ENCODE measurements at places on chromosomes 2 and 18. TPM values are rescaled to one million over a fixed set of nuclear protein-coding genes. Genes with fewer than 3 reads are reported as not detected.
A peak's percentile ranks its signal among the peaks of the same experiment; 100 is the strongest.

- DNase-seq: no peak
Observed at GRCh38 chr2:240917009-240917683, 11.0 kb downstream of the CROCC2 start.

The DIPK1C gene
- polyA plus RNA-seq: 9.4 TPM

The SERPINB2 gene
- polyA plus RNA-seq: 0.85 TPM

- DNase-seq: no peak
Observed at GRCh38 chr18:55753643-55754263, 165.8 kb upstream of the TCF4 start.

The KCNJ3 gene
- 0.79 TPM for polyA plus RNA-seq

DNA sequence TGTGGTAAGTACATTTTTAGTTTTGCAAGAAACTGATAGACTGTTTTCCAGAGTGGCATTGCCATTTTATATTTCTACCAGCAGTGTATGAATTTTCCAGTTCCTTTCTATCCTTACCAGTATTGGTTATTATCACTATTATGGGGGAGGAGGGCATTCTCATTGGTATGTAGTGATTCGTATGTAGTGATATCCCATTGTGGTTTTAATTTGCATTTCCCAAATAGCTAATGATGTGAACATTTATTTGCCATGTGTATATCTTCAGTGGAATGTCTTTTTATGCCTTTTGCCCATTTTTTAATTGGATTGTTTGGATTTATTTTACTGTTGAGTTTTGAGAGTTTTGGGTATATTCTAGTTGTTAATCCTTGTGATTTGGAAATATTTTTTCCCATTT lies 16.9 kb downstream of the EIF5B start:
- DNase-seq: no peak

The ZNF396 gene
- polyA plus RNA-seq: 1.3 TPM

DNA sequence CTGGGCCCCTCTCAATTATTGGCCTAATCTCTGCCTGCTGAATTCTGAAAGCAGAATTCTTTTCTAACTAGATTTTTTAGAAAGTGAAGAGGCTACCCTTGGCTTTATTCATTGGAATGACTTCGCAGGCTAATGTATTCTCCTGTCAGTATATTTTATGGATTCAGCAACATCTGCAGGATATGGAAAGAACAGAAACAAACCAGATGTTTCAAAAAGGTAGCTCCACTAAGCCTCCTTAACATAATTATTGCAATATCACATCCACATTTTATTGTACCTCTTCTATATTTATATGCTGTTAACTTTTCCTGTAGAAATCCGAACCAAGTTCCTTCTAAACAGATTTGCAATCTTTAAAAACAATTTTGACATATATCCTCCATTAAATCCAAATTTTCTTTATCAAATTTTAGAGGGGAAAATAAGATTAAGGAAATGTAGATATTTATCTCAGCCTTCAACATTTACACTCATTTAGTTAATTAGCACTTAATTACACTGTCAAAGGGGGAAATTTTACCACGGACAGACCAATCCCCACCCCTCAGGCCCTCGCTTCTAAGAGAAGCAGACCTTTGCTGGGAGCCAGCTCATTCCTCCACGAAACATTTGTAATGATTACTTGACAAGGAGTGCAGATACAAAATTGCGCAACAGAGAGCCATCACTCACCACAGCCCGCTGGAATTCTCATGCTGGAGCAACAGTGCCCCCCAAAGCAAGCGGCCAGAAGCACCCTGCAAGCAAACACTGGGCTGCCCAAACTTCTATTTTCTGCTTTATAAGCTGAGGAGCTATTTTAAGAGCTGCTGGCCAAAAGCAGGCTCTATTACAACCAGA lies 253.4 kb downstream of the ETAA1 start:
- peak; percentile 90 for DNase-seq

- no peak for DNase-seq
Observed at GRCh38 chr2:196500686-196501431, 138.7 kb upstream of the CCDC150 start.

The C2orf66 gene
- 0.23 TPM for polyA plus RNA-seq

DNA sequence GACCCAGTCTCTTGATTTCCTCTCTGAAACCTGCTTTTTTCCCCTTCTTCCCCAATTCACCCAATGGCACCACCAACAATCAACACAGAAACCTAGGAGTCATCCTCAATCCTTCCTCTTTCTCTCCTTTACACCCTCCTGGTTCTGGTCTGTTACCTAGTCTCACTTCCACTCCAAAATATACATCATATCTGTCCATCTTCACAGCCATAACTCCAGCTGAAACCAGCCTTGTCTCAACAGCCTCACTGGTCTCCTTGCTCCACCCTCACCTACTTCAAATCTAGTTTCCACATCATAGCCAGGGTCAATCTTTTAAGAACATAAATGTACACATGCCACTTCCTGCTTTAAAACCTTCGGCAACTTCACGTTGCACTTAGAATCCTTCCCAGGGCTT lies 11.8 kb upstream of the TWSG1 start:
- DNase-seq: no peak

The BOLA3 gene
- 23.7 TPM for polyA plus RNA-seq

DNA sequence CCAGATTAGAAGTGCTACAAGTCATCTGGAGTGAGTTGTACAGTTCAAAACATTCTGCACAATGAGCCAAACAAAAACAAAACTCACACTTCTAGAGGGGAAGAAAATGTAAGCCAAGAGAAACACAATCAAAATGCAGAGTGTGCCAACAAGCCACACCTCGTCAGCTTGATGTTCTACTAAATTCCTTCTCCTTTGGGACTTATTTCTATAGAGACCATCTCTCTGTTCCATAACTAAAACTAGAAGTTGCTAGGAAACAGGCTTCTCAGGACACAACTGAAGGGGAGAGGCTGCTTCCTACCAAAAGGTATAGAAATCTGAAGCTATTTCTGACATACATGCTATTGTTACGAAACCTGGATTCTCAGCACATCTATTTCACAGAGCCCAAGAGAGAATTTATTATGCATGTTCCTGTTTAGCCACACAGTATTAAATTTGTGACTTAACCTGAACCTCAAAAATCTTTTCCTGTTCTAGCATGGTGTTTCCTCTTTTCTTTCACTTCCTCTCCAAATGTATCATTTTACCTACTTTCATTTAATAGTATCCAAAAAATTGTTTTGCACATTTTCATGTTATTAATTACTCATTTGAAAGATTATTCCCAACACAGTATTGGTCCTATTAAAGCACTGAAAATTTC lies 211.4 kb upstream of the CCDC150 start:
- DNase-seq: no peak

DNA sequence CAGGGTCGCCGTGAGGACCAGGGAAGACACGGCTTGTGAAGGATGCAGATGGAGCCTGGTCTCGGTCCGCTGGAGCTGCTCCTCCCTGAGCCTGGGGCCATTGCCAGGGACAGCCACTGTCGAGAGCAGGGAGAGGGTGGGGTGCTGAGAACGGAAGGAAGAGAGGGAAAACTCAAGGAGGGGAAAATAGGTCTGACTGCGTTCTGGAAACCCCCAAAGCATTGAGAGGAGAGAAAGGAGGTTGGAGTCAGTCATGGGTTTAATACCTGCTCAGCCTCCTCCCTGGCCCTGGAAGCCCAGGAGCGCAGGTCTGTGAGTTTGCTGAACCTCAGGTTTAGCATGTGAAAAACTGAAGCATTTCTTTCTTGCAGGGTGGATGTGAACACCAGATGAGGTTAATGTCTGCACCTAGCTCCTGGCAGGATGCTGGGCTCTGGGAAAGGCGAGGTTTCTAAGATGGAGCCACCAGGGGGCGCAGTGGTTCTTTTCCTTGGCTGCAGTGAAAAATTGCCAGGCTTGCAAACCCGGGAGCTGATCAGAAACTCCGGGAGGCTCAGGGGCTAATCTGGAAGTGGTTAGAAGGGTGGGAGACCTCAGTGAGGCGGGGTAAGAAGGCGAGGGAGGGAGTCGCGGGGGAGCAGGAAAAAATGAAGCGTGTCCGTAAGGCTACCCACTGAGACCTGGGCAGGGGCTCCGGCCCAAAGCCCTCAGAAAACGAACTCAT lies 33.6 kb upstream of the RNF149 start:
- peak; percentile 70 for DNase-seq

- DNase-seq: peak; percentile 78
Observed at GRCh38 chr18:28176948-28177827, at the start of gene CDH2. TSS of gene CDH2 (minus strand) at chr18:28177130. CDS start at chr18:28177022, 108 bp downstream.

The PJVK gene
- polyA plus RNA-seq: 6.8 TPM

DNA sequence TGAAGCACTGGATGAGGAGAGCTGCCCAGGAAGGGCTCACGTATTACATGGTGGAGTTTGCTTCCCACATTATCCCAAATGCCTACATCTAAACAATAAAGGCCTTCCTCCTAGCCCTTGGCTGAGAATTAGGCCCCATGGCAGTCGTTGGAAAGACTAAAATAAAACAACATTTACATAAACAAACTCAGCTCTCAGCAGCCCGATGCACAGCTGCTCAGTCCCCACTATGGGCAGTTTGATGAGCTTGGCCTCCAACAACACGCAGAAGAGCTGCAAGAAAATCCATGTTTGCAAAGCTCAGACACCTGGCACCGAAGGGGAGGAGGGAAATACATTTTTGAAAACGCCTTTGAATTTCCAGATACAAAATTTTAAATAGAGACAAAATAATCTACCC lies 352.4 kb downstream of the EIPR1 start:
- DNase-seq: no peak

The SLC16A14 gene
- polyA plus RNA-seq: 2.8 TPM

The SYT4 gene
- polyA plus RNA-seq: not detected

- DNase-seq: no peak
Observed at GRCh38 chr2:65576861-65577601, 144.6 kb upstream of the SPRED2 start.

- no peak for DNase-seq
Observed at GRCh38 chr2:25279091-25279651, 62.6 kb downstream of the DNMT3A start.

- DNase-seq: no peak
Observed at GRCh38 chr2:71426721-71427120, 26.6 kb upstream of the DYSF start.

DNA sequence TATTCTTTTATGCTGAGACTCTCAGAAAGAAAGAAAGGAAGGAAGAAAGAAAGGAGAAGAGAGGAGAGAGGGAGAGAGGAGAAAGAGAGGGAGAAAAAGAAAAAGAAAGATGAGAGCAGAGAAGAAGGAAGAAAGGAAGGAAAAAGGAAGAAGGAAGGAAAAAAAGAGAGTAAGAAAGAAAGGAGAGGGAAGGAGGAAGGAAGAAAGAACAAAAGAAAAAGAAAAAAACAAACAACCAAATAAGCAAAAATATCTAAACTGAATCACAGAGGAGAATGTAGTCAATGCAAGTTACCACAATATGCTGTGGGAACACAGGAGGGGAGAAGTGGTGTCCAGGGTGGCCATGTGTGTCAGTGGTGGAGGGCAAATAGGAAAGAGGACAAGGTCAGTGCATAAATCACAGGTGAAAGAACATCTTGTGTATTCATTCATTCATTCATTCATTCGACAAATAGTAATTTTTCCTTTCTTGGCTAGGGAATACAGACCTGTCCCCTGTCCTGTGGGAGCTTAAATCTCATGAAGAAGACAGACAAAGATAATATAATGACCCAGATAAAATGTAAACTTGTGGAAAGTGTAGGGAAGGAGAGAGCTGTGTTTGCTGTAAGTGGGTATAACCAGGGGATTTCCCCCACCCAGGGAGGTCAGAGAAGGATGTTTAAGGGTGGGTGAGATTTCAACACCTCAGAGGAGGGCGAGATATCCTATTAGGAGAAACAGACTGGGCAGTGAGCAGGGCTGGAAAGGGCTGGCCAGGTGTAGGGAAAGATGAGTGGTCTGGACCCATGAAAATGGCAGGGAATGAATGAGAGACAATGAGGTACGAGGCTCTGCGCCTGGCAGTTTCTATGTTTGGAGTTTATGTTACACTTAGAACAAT lies 50.7 kb downstream of the IL1R2 start:
- DNase-seq: no peak

GRCh38 chr2:201057087-201057521 lies 14.4 kb downstream of the HYCC2 start:
- no peak for DNase-seq

GRCh38 chr18:77199707-77200106 lies 49.9 kb upstream of the GALR1 start:
- no peak for DNase-seq

DNA sequence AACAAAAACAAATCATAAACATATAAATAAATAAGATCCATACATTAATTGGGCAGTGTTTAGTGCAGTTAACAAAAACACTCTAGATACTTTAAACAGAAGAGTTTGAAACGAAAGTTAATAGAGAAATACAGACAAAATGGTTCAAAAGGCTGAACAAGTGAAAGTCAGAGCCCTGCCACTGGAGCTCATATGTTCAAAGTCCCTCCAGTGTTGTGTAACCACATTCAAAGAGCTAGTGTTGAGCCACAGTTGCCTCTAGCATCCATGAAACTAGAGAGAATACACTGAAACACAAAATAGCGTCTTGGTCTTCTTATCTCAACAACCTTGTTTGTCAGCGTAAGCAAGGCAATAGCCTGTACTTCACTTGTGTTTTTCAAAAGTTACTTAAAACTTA lies 1309.8 kb upstream of the NRXN1 start:
- no peak for DNase-seq

DNA sequence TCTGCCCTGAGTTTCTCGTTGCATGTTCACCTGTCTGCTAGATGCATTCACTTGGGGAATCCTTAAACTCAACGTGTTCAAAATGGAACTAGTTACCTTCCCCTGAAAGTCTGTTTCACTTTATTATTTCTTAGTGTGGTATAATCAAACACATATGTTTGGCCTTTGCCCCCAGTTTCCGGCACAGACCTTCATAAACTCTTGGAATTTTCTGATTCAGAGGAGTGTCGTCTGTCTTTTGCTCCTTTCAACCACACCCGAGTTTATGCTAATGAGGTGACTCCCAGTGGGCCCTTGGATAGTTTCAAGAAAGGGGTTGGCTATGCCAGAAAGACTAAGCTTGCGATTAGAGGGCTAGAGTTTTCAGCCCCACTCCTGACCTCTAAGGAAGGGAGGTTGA lies 198.9 kb downstream of the CDCA7 start:
- DNase-seq: no peak

DNA sequence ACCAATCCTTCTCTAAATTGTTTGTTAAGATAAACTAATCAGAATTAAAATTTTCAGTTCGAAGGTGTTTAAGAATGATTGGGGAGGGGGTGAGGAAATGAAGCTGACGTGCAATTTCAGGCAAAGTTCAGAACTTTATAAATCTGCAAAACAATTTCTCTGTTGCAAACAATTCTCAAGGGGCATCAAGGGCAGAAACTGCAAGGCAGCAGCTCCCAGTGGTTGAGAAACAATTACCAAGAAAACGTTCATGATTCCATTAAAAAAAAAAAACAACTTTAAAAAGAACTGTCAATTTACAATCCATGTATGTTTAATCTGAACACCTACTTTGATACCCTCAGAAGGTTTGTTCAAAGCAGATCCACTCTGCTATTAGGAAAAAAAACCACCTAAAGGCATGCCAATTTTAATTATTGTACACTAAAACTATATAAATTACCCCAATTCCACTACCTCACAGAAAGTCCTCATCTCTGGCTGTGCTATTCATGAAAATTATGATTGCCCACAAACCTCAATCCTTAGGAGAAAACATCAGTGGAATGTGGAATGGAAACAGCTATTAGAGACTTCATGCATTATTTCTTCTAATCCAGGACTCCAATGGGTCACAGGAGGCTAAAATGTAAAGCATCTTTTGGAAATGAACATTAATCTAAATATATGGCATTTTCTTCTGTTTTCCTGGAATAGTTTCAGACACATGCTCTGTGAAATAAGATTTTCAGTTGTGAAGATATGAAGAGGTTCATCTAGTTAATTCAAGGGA lies 119.9 kb upstream of the ACVR1C start:
- DNase-seq: no peak

The CPLX4 gene
- not detected for polyA plus RNA-seq

- no peak for DNase-seq
Observed at GRCh38 chr18:7645756-7646155, 78.6 kb downstream of the PTPRM start.

- no peak for DNase-seq
Observed at GRCh38 chr2:105187531-105187930, 54.0 kb upstream of the GPR45 start.

Measured in hindlimb muscle (tissue), 1 donor.